ENCODE measurements at places on chromosomes 13 and 19.

- no peak for DNase-seq
These were observed 7.0 kb downstream of the HIF3A start for GRCh38 chr19:46303691-46304397.

DNA sequence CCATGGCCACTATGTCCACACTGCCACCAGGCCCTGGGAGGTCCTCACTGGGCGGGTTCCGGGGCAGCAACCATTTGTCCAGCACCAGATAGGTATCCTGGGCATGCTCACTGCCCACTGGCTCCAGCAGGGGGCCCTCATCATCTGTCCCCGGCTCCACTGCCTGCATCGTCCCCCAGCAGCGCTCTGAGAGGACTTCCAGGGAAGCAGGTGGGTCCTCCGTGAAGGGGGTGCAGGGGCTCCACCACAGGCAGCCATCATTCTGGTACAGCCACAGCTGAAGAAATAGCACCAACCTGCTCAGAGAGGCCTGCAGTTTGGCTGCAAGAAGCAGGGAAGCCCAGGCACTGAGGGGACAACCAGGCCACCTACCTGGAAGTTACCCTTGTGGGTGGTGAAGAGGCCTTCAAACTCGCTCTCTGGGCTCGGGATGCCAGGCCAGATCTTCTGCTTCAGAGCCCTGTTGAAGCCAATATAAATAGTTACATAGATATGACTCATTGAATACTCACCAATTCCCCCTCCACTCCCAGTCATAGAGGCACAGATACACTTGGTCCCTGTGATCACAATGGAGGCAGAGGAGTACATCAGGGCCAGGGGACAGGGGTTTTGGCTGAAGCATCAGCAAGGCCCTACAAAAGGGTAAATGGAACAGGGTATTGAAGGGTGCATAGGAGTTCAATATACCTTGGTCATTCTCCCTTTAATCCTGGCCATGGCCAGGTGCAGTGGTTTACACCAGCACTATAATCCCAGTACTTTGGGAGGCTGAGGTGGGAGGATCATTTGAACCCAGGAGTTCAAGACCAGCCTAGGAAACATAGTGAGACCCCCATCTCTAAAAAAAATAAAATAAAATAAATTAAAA lies 4.1 kb downstream of the SWSAP1 start:
- no peak for DNase-seq

DNA sequence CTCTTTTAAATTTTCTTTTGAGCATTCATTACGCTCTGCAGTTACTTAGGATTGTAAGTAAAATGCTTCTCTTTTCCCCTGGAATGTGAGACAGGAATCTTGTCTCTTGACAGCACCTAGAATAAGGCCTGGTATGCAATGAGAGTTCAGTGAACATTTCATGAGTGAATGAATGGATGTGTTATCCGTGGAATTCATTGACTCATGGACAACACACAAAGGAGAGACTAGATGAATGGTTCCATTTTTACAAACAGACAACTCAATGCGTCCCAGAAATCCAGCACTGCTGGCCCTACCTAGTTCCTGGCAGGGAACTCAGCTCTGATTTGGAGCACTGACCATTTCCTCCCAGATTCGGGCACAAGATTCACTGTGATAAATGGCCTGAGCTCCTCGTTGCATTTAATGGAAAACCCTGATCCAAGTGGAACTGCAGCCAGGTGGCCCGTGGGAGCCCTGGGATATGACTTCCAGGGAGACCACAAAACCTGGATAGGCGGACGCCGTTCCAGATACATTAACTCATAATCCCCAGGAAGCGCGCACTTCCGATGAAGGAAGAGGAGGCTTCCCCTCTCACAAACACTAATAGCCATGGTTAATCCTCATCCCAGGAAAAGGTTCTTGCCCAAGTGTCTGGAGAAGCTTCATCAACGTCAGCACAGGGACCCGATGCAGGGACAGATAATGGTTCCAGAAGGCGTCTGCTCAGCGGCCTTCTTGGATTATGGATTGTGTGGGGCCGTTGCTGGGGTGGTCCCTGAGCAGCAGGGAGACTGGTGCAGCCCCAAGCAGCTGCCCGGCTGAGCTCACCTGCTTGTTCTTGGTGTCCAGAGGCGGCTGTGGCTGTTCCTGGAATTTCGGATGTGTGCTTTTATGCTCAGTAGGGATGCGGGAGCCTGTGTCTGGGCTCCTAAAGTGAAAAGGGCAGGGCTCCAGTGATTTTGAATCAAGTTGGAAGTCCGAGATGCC lies 211.1 kb upstream of the TSHZ3 start:
- no peak for DNase-seq

DNA sequence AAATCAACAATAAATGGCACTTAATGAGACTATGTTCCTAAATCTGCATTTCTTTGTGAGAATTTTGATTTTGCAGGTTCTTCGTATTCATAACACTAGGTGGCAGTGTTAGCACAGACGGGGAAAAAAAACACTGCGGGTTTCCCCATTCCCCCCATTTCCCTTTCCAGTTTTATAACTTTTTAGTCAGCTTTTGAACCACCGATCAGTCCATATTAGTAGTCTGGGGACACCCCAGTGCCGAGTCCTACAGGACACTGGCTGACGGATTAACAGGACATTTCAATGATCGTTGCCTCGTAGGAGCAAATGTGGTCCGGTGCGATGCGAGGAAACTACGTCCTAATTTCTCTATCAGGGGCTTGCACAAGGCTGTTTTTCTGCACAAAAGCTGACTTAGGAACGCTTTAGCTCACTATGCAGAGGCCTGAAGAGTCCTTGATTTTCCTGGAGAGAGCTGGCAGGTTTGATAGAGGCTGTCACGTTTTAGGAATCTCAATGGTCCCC lies 234.3 kb downstream of the LMO7 start:
- no peak for DNase-seq

DNA sequence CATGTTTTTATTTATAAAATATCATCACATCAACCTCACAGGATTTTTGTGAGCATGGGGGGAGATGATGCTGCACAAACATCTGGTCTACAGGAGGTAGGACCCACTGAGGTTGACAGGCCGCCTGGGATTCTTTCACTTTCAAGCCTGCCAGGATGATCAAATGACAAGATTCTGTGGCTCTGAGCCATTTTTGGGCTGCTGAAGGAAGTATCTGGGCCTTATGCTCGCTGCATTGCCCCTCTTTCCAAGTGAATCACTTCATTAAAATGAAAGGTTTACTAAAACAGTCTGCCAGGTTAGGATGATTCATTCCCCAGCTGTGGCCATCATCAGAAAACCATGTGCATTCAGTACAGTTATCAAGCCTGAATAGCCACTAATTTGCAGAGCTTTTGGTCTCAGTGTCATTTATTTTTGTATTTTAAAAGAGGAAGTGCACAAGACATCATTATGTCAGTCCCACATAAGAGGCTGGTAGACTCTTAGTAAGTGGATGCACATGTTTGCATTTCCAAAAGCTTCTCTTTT lies 34.4 kb downstream of the STARD13 start:
- no peak for DNase-seq

GRCh38 chr13:79528759-79529191 lies 47.8 kb downstream of the NDFIP2 start:
- DNase-seq, result no peak

- DNase-seq, result no peak
These were observed 140.6 kb downstream of the ZIC5 start for GRCh38 chr13:99830931-99831330.

DNA sequence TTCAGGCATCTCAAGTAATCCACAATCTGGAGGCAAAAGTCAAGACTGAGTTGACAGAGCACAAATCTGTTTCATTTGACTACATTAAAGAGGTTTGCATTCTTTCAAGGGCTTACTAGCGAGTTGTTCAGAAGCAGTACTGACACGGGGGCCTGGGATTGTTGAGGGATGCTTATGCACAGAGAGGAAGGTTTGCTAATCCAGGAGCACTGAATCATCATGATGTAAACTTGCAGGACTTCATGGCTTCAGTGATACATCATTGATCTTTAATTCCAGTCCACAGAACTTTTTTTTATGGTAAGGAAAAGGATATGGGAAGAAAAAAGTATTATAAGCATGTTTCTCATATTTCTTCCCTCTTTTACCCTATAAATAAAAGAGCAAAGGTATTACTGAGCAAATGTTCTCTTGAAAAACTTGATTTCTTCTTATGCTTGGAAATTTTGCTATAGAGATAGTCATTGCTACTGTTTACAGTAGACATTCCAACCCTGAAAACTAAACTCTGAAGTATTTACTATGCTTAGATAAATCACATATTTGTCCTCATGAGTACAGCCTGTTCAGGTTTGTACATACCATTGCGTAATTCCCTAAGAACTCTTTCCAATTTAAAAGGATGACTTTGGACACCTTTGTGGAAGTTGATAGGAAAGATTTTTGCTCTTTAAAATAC lies 65.8 kb upstream of the KPNA3 start:
- no peak for DNase-seq

- no peak for DNase-seq
These were observed 276.4 kb downstream of the KLF5 start for GRCh38 chr13:73335210-73335609.

DNA sequence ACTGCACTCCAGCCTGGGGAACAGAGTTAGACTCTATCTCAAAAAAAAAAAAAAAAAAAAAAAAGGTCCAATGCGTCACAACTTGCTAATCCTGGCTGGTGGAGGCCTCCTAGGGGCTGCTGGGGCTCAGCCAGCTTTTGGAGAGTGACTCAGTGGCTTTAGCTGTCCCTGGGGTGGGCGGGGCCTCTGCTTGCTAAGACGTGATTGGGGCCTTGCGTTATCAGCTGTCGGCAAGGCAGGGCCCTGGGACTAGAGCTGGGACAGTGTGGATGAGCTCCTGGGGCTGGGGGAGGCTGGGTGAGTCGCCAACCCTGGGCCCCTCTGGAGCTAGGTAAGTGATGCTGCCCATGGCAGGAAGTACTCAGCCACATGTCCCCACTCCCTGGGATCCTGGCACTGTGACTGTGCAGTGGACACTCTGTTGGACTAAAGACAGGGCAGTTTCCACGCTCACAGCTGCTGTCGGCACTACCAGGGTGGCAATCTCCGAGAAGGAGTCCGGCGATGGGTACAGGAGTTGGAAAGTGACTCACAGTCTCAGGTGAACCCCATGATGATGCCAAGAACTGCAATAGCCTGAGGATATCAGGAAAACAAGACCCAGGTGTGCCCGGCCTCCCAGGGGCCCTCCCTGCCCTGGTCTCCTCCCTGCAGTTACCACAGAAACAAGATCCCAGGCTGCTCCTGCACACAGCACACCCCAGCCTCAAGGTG lies 32.2 kb downstream of the F2RL3 start:
- DNase-seq, result no peak

GRCh38 chr13:68846663-68847062 lies 1261.0 kb upstream of the ATXN8OS start:
- DNase-seq, result no peak

DNA sequence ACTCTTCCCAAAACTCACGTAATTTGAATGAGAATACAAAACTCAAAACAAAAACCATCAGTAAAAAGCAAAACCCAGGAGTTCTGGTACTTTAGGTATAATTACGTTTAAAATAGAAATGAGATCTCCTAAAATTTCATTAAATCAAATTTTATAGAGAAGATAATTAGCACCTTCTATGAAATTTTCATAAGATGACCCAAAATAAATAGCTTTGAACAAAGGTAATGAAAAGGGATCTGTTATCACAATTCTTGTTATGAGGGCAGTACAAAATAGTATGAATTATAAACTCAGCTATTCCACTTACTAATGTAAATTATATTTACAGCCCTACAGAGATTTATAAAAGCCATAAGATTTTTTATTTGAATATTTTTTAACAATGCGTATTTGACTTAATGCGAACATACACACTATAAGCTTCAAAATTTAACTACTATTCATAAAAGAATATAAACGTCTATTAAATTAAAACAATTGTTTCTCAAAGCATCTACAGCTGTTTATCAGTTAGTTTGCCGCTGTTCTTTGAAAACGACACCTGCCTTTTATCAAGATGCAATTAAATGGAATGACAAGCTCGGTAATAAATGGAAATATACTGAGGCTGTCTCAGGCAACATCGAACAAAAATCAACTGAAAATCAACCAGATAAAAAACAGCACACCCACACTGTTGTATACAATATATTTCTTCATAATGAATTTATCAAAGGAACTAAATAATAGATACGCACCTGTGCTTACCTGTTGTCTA lies 63.8 kb downstream of the KCNRG start:
- peak; percentile 26 for DNase-seq

- no peak for DNase-seq
These were observed 22.5 kb downstream of the ARHGEF1 start for GRCh38 chr19:41905273-41906002.

GRCh38 chr19:41476583-41476982 lies 33.6 kb downstream of the ERICH4 start:
- DNase-seq, result no peak

GRCh38 chr13:74555651-74556420 lies 421.6 kb upstream of the KLF12 start:
- peak; percentile 40 for DNase-seq

GRCh38 chr19:10568826-10569651 lies at the start of gene CDKN2D:
CDKN2D (minus strand) TSS chr19:10568979; CDS start chr19:10568653, 326 bp downstream.
- peak; percentile 96 for DNase-seq

GRCh38 chr19:8806661-8807060 lies 25.4 kb downstream of the ZNF558 start:
- no peak for DNase-seq

DNA sequence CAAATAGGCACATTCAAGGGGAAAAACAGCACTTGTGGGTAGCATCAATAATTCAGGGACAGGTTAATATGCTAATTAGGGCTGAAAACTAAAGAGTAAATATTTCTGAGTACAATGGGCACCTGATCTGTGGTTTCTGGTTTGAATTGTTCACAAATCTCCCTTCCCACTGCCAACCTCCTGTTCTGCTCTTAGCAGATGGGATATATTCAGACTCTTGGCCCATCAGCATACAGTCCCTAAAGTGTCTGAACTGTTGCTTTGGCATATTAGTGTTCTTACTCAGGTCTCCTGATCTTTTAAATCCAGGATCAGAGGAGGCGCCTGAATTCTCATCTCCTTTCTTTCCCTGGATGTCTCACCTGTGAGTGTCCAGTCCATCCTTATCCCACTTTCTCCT lies 8.2 kb upstream of the LRCH1 start:
- no peak for DNase-seq

DNA sequence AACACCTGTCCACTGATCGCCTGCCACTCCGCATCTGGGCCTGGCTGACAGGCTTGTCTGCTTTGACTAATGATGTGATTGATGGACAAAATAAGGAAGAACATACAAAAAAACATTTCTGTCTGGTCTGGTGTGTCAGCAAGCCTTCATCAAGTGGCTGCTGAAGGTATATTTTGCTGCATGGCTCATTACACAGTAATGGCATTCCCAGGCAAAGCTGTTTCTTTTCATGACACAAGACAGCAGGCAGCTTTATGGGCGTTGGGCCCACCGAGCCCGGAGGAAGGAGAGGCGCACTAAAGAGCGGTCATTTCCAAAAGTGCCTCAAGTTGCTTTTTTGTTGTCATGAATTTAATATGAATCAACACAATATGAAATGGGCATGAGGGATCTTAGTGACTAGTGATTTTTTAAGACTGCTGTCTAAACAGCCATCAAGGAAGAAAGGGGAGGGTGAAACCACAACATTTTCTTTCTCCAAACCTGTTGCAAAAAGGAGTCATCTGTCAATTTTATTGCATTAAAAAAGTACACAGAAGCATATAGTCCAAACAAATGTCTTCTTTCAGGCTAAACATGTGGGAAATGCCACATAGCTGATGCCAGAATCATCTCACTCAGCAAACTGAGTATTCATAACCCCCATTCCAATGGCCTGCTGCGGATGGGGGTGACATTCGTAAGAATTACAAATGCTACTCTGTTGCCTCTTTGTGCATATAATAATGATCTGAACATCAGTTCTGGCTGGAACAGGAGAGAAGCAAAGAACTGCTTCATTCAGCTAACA lies 476.6 kb downstream of the ZNF536 start:
- DNase-seq, result no peak

GRCh38 chr13:58587183-58587582 lies 955.6 kb downstream of the PCDH17 start:
- no peak for DNase-seq

Measured in NCI-H1417 treated with DMSO at 0.1 percent for 48 hours (cell line).